ENCODE measurements at places on chromosomes 7 and 10.
A peak's percentile ranks its signal among the peaks of the same experiment; 100 is the strongest.

- DNase-seq: no peak
Measured at GRCh38 chr10:123367195-123367594, 213.0 kb downstream of the BUB3 start.

DNA sequence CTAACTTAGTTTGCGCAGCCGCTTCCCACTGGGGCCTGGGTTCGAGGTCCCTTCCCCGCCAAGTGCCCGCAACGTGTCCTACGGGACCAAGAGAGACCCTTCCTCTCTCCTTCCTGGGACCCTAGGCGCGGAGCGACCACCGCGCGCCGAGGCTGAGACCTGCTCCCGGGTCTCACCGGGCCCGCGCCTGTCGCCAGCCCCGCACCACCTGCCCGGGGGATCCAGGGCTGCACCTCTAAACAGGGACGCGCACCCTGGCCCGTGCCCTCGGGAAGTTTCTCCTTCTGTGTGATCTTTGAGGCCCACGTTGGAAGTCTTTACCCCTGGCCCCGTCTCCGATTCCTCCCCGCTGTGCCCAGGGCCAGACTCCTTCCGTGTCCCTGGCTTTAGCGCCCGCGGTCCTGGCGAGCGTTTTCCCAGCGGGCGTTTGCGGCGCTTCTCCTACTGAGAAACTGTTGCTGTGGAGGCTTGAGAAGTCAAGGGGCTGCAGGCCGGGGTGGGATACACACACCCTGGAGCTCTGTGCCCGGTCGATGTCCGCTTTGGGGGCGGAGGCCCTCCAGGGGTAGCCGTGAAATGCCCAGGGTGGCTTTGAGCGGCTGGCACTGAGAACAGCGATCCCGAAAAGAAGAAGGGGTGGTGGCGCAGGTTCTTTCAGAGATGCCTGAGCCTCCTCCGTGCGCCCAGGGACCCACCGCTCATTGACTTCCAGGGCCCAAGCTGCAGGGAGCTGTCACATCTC, 575 bp downstream of the PLPP4 start:
- DNase-seq: no peak

DNA sequence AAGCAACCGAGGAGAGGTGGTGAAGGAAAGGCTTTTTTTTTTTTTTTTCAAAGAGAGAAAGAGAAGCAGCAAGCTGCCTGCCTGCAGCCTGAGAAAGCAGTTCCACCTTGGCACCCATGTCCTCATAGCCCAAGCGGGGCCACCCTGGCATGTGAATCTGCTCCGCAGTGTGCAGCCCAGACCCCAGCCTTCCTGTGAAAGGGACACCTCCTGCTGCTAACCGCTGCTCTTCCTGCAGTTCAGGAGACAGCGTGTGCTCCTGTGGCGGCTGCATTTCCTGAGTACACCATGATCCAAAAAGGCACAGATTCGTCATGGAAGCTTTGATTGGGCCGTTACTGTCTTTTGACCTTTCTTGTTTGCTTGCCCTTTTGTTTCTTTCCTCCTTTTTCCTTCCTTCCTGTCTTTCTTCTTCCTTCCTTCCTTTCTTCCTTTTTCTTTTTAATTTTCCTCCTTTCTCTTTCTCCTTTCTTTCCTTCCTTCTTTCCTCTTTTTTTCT, 38.1 kb downstream of the IKZF1 start:
- no peak for DNase-seq

DNA sequence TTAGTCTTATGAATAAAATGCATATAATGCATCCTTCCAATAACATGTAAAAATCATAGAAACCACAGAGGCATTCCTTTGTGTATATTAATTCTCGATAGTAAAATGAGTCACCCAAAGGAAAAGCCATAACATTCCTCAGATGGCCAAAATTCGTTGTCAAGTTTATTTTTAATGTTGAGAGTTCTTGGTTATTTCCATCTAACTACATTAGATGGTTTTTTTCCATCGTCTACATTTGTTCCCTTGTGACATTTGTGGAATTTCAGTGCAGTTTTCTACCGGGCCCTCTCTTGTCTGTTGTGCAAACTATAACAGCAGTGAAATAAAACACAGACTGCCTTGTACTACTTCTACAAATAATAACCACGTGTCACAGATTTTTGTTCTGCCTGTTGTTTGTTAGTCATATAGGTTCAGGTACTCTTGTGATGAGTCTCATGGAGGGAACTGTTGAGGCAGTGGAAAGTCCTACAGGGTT, 54.7 kb upstream of the CCAR1 start:
- DNase-seq: peak; percentile 97

DNA sequence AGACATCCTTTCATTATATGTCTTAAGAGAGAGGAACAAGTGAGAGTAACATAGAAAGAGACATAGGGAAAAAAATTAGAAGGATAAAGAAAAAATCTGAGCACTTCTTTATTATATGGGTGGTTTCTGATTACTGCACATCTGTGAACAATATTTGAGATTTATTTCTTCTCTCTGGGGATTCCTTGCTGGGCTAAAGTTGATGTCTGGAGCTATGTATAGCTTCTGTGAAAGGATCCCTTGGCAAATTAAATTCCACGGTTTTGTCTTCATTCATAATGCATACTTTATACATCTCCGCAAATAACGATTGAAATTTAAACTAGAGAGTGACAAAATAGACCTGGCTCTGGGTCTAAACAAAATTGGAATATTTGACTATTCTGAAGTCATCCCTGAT, 232.2 kb upstream of the CTBP2 start:
- DNase-seq: peak; percentile 22

DNA sequence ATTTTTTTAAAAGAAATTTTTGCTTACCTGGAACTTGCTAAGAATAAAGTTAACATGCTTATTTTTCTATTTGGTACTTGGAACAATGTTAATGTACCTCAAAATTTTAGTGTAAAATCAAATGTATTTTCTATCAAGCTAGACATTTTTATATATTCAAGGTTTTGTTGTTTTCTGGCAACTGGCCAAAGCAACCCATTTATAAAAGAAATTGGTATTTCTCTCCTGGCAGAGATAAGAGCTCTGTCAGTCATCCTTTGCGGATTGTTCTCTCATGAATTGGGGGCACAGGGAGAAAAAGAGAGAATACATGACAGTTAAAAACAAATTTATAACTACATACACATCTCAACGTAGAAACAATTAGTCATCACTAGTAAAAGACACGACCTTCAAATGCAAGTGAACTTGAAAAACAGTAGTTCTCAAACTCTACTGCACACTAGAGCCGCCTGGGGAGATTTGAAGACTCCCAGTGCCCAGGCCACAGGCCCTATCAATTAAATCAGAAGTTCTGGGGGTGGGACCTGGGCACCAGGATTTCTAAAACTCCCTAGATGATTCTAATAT, 152.4 kb upstream of the LAMB4 start:
- no peak for DNase-seq

- DNase-seq: no peak
Measured at GRCh38 chr7:37408291-37409228, 40.1 kb downstream of the ELMO1 start.

GRCh38 chr10:132888898-132889490, 53.4 kb downstream of the CFAP46 start:
- DNase-seq: no peak

- DNase-seq: no peak
Measured at GRCh38 chr7:27178366-27178765, 4.2 kb upstream of the HOXA10 start.

Measured in fibroblast of skin of back (primary cell).